ENCODE measurements at places on chromosomes 2 and 18. TPM values are rescaled to one million over a fixed set of nuclear protein-coding genes. Genes with fewer than 3 reads are reported as not detected.

- H3K4me1 ChIP-seq: no peaks in the 10 kb centered on the region
- H3K27me3 ChIP-seq: no peaks in the 10 kb centered on the region
- peak; percentile 7 for DNase-seq
- no peaks in the 10 kb centered on the region for H3K36me3 ChIP-seq
- no peak overlapping the region for H3K4me3 ChIP-seq
Measured at GRCh38 chr2:26495705-26496297, 17.9 kb upstream of the OTOF start.

- no peak overlapping the region for H3K4me3 ChIP-seq
- no peak for DNase-seq
- no peaks in the 10 kb centered on the region for H3K27me3 ChIP-seq
- no peaks in the 10 kb centered on the region for H3K4me1 ChIP-seq
- no peak overlapping the region for H3K27ac ChIP-seq
- no peaks in the 10 kb centered on the region for H3K36me3 ChIP-seq
Measured at GRCh38 chr2:108220942-108221541, 18.7 kb upstream of the SULT1C3 start.

Gene FABP1
- total RNA-seq: 1,613 TPM

DNA sequence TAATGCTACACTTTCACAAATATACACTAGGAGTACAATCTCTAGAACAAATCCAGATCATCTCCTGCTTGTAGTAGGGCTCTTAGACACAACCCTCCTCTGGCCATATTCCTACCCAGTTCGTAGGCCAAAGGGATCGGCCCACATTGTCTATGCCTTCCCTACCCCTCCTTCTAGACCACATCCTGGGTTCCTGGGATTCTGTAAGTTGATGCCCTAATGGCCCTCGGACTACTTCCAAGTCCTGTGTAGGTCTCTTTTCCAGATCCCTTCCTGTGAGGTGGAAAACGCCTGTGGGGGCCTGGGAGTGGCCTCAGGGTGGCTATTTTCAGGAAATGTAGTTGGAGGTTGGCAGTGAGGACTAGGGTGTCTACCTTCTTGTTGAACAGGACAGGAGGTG, 289.7 kb downstream of the ZNF385B start:
- no peak overlapping the region for H3K4me3 ChIP-seq
- no peaks in the 10 kb centered on the region for H3K36me3 ChIP-seq
- peak overlapping the region; percentile 63 for H3K27ac ChIP-seq
- no peaks in the 10 kb centered on the region for H3K27me3 ChIP-seq
- no peaks in the 10 kb centered on the region for H3K4me1 ChIP-seq

GRCh38 chr2:240278661-240279060, 138.2 kb upstream of the OTOS start:
- no peaks in the 10 kb centered on the region for H3K36me3 ChIP-seq
- H3K27ac ChIP-seq: no peak overlapping the region
- no peaks in the 10 kb centered on the region for H3K27me3 ChIP-seq

Gene CD8B2
- not detected for total RNA-seq

- H3K36me3 ChIP-seq: no peaks in the 10 kb centered on the region
- no peak for DNase-seq
- H3K27ac ChIP-seq: peak overlapping the region; percentile 26
- no peaks in the 10 kb centered on the region for H3K27me3 ChIP-seq
- no peaks in the 10 kb centered on the region for H3K4me1 ChIP-seq
- no peak overlapping the region for H3K4me3 ChIP-seq
Measured at GRCh38 chr2:25098670-25099486, 57.0 kb downstream of the EFR3B start.

- H3K4me1 ChIP-seq: no peaks in the 10 kb centered on the region
- DNase-seq: no peak
- H3K4me3 ChIP-seq: no peak overlapping the region
- H3K27me3 ChIP-seq: no peaks in the 10 kb centered on the region
- H3K27ac ChIP-seq: no peak overlapping the region
Measured at GRCh38 chr18:9081940-9082339, 20.6 kb upstream of the NDUFV2 start.

GRCh38 chr2:188291142-188291616, 495 bp upstream of the GULP1 start:
- DNase-seq: no peak
- no peaks in the 10 kb centered on the region for H3K4me1 ChIP-seq
- H3K4me3 ChIP-seq: peak overlapping the region; percentile 46
- no peak overlapping the region for H3K27ac ChIP-seq

DNA sequence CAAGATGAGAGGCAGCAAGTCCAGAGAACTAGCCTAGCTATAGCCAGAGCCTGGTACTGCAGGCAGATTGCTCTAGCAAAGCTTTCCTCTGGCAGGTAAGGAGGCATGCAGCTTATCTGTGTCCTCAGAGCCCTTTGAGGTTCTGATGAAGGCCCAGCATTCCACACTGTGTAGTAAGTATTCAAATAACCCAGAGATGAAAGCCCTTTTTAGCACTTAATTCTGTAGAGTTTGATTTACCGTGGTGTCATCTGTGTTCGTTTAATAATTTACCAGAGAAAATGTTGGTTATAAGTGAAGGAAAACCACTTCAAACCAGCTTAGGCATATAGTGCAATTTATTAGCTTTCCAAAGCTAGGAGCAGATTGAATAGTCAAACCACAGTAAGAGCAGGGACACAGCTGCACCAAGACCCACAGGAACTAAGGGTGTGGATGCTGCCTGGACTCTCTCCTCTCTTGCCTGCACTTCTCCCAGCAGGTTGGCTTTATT, 226.6 kb downstream of the BABAM2 start:
- no peak overlapping the region for H3K4me3 ChIP-seq
- no peak overlapping the region for H3K27ac ChIP-seq
- no peaks in the 10 kb centered on the region for H3K36me3 ChIP-seq
- no peak for DNase-seq
- H3K4me1 ChIP-seq: no peaks in the 10 kb centered on the region

Gene SULT1C3
- not detected for total RNA-seq

DNA sequence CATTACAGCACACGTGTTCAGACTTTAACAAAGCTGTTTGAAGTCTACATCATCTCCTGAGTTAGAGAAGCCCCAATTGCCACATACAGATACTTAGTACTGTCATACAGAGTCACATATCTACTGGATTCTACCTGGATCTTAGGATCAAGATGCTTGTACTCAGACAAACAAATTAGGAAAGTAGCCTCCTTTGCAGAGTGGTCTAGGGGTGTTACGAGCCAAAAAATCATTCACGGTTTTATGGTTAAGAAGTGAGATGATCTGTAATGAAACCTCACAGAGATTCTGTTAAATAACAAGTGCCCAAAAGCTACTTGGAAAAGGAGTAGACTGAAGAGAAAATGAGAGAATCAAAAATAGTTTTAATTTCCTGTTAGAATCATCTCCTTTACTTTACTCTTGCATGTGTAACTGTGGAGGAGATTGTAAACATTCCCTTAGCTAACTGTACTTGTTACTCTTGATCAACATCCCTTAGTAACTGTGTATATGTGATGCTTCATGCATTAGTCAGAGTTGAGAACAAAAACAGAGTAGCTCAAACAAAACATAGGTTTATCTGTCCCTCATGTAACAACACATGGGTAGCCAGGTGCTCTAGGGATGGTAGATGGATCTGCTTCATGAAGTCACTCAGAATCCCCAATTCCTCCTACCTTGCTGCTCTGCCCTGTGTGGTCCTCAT, 16.4 kb upstream of the IL1RL1 start:
- H3K27ac ChIP-seq: no peak overlapping the region
- no peaks in the 10 kb centered on the region for H3K36me3 ChIP-seq
- no peaks in the 10 kb centered on the region for H3K4me1 ChIP-seq
- H3K4me3 ChIP-seq: no peak overlapping the region

- no peaks in the 10 kb centered on the region for H3K27me3 ChIP-seq
- no peak overlapping the region for H3K27ac ChIP-seq
- H3K36me3 ChIP-seq: no peaks in the 10 kb centered on the region
Measured at GRCh38 chr2:75367401-75367800, 168.1 kb upstream of the TACR1 start.

DNA sequence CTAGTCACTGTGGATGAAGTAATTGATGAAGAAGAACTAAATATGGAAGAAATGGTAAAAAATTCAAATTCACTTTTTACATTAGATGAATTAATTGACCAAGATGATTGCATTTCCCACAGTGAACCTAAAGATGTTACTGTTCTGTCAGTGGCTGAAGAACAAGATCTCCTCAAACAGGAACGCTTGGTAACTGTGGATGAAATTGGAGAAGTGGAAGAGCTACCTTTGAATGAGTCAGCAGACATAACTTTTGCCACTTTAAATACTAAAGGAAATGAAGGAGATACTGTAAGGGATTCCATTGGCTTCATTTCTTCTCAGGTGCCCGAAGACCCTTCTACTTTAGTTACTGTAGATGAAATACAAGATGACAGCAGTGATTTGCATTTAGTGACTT, 26.6 kb upstream of the DYSF start:
- H3K36me3 ChIP-seq: peaks cover 30% of the 10 kb centered on the region
- no peaks in the 10 kb centered on the region for H3K27me3 ChIP-seq
- no peak for DNase-seq
- H3K4me3 ChIP-seq: no peak overlapping the region

- no peak overlapping the region for H3K4me3 ChIP-seq
- DNase-seq: no peak
- H3K27me3 ChIP-seq: no peaks in the 10 kb centered on the region
- H3K4me1 ChIP-seq: no peaks in the 10 kb centered on the region
Measured at GRCh38 chr2:103233691-103234090, 471.9 kb downstream of the TMEM182 start.

- no peaks in the 10 kb centered on the region for H3K27me3 ChIP-seq
- H3K36me3 ChIP-seq: no peaks in the 10 kb centered on the region
- no peaks in the 10 kb centered on the region for H3K4me1 ChIP-seq
- DNase-seq: no peak
Measured at GRCh38 chr2:104434966-104435365, 418.9 kb upstream of the POU3F3 start.

DNA sequence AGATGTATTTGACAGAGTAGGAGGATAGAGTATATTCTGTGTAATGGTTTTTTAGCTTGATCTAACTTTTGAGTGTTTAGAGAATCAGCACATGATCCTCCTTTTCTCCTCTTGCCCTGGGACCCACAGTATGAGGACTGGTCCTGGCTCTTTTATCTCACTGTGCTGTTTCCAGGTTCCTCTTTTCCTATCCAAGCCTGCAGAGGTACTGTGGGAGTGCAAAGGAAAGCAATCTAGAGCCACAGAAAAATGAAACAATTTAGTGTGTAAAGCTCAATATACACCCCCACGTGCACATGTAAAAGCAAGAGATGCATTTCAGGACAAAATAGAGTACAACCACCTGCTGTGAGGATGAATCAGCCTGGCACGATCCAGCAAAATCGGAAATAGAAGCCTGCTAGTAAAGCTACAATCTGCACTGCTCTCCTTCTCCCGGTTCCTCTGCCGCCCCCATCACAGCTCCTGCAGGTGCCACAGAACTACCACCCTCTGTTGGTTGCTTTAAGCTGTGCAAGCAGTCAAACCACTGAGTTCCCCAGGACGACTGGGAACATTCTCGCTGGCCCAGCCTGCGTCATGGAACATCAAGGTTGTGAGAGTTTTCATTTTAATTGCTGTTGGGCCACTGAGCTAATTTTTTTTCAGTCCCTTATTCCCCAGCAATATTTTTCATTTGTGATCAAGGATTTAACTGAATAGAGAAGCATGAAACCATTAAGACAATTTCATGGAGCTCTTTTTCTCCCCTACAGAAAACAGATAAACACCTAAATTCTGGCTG, 47.8 kb upstream of the MAPRE3 start:
- no peak overlapping the region for H3K27ac ChIP-seq
- H3K4me1 ChIP-seq: no peaks in the 10 kb centered on the region

DNA sequence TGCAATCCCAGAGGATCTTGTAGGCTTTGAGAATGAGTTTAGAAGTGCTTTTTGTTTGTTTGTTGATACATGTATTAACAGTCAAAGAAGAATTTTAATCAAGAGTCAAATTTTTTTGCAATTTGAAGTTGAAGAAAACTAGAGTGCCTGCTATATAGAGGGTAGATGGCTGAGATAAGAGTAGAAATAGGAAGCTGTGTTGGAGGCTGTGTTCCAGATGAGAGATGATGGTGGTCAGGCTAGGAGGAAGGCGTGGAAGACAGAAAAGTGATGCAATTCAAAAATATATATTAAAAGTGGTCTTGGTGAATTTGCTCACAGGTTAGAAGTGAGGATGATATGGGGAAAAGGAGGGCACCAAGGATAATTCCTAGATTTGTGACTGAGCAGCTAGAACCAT, 978.3 kb downstream of the BCL11A start:
- no peaks in the 10 kb centered on the region for H3K4me1 ChIP-seq
- no peak overlapping the region for H3K4me3 ChIP-seq
- no peak overlapping the region for H3K27ac ChIP-seq
- no peak for DNase-seq

Gene SPDYA
- total RNA-seq: not detected

Gene LYPD6B
- 0.31 TPM for total RNA-seq

DNA sequence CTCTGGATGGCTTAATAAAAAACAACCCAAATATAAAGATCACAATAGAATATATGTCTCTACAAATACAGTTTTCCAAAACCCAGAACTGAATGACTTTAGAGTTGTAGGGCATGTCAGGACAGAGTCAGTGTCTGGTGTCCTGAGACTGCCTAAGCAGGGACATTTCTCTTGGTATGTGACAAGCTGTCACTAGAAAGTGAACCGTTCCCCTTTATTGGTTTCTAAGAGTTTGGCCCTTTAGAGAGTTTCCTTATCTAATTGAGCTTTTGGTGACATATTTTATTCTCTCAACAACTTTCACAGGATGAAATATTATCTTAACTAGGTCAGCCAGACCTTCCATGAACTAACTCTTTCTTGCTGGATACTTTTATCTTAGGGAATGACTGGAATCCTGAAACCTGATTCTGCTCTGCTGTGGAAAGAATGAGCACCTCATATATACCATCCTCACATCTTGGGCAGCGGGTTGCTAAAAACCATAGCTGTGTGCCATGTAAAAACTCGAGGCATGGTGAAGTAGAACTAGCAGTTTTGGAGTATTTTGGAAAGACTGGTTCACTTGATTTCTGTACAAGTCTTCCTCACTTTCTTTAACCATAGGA, 54.8 kb downstream of the CAVIN2 start:
- no peak overlapping the region for H3K27ac ChIP-seq
- DNase-seq: no peak
- no peaks in the 10 kb centered on the region for H3K27me3 ChIP-seq
- H3K4me1 ChIP-seq: no peaks in the 10 kb centered on the region

- H3K36me3 ChIP-seq: no peaks in the 10 kb centered on the region
- peaks cover 12% of the 10 kb centered on the region for H3K4me1 ChIP-seq
- H3K27me3 ChIP-seq: no peaks in the 10 kb centered on the region
- no peak overlapping the region for H3K4me3 ChIP-seq
- no peak for DNase-seq
- no peak overlapping the region for H3K27ac ChIP-seq
Measured at GRCh38 chr2:127052057-127052770, 54.7 kb downstream of the BIN1 start.

Gene SCYGR6
- not detected for total RNA-seq

- no peaks in the 10 kb centered on the region for H3K4me1 ChIP-seq
- H3K27ac ChIP-seq: no peak overlapping the region
- no peak overlapping the region for H3K4me3 ChIP-seq
- no peaks in the 10 kb centered on the region for H3K36me3 ChIP-seq
Measured at GRCh38 chr2:12043131-12043530, 296.7 kb downstream of the LPIN1 start.

Gene CCDC68
- total RNA-seq: 16.5 TPM

Gene INHA
- not detected for total RNA-seq

Gene MAPK4
- total RNA-seq: 7.3 TPM

Gene MYO7B
- 1.2 TPM for total RNA-seq

Data from right lobe of liver (tissue), 6 donors.